ENCODE measurements at places on chromosomes 1 and 21.

DNA sequence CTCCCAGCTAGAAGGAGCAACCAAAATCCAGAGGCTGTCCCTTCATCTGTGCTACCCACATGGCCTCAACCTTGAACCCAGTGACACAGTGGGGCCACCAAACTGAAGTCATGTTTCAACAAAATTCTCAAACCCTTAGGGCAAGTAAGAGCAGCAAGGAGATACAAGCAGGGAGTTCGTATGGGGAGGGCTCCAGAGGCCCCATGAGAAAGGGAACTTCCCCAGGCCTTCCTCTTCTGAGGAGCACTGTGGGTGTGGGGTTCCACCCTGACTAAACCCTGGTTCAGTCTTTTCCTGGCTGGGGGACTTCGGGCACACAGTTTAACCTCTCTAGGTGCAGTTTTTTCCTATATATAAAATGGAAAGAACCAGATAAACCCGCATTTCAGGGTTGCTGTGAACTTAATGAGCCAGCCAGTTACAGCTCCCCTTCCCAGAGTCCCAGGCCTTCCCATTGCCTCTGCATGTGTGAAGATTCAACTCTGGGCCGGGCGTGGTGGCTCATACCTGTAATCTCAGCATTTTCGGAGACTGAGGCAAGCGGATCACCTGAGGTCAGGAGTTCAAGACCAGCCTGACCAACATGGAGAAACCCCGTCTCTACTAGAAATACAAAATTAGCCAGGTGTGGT, 8.0 kb upstream of the THEMIS2 start:
- no peak for DNase-seq

GRCh38 chr21:33688353-33688752, 46.1 kb downstream of the ITSN1 start:
- no peak for DNase-seq

- no peak for DNase-seq
Observed at GRCh38 chr1:219790834-219791615, 137.3 kb downstream of the SLC30A10 start.

DNA sequence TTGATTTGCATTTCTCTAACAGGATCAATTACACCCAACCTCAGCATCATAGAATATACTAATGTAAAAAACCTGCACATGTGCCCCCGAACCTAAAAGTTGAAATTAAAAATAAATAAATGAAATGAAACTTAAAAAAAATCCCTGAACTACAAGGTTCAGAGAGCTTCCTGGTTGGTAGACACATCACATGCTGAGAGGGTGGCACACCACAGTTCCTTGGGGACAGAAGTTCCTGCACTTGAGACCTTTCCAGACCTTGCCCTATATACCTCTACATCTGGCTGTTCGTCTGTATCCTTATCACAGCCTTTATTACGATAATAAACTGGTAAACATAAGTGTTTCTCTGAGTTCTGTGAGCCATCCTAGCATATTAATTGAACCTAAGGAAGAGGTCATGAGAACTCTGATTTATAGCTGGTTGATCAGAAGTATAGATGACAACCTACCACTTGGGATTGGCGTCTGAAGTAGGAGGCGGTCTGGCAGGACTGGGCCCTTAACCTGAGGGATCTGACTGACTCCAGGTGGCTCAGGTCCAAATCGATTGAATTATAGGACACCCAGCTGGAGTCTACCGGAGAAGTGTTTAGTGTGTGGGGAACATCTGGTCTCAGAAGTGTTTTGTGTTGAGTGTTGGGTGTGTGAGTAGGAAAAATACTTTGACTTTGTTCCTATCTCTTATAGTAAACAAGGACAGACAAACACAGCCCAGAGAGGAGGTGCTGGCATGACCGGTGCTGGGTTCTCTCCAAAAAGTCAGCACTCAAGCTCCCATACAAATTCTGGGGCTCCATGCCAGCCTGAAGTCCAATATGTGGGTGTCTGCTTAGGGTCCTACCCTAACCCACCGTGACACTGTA, 19.0 kb downstream of the C1orf115 start:
- DNase-seq = no peak

- no peak for DNase-seq
Observed at GRCh38 chr1:154407198-154408091, 2.3 kb downstream of the IL6R start.

GRCh38 chr1:23837908-23838307, 12.7 kb upstream of the HMGCL start:
- no peak for DNase-seq

DNA sequence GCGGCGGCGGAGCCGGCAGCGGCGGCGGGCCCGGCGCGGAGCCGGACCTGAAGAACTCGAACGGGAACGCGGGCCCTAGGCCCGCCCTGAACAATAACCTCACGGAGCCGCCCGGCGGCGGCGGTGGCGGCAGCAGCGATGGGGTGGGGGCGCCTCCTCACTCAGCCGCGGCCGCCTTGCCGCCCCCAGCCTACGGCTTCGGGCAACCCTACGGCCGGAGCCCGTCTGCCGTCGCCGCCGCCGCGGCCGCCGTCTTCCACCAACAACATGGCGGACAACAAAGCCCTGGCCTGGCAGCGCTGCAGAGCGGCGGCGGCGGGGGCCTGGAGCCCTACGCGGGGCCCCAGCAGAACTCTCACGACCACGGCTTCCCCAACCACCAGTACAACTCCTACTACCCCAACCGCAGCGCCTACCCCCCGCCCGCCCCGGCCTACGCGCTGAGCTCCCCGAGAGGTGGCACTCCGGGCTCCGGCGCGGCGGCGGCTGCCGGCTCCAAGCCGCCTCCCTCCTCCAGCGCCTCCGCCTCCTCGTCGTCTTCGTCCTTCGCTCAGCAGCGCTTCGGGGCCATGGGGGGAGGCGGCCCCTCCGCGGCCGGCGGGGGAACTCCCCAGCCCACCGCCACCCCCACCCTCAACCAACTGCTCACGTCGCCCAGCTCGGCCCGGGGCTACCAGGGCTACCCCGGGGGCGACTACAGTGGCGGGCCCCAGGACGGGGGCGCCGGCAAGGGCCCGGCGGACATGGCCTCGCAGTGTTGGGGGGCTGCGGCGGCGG, 1.0 kb downstream of the ARID1A start:
- DNase-seq = peak; percentile 78

- DNase-seq = no peak
Observed at GRCh38 chr21:26776310-26777021, 68.7 kb downstream of the ADAMTS1 start.

- DNase-seq = no peak
Observed at GRCh38 chr1:212721388-212722247, 22.0 kb upstream of the BATF3 start.

- no peak for DNase-seq
Observed at GRCh38 chr1:180675586-180675985, 43.8 kb downstream of the XPR1 start.

DNA sequence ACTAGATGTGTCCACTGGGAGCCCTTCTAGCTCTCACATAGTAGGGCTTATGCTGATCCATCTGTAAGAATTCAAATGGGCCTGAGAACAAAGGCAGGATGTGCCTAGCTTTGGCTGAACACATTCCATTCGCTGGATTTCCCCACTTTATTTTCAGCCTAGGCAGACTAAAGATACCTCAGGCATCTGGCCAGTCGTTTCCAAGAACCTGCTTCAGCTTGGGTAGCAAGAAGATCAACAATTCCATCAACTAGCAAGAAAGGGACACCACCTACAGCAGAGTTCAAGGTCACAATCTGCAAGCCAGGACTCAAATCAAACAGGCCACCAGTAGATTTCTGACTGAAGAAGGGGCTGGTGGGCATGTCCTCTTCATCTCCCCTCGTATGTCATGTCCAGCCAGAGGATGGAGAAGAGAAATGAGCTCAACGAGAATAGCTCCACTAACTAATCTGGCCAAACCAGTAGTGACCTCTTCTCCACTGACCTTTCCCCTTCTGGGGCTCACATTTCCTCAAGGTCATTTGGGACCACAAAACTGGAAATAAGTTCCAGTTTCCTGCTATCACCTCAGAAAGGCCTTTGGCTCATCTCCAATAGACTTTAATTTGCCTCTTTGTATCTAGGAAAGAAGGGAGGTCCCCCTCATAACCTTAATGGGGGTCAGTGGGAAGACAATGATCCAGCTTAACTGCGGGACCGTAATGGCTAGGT, 14.2 kb downstream of the TXNIP start:
- DNase-seq = no peak

DNA sequence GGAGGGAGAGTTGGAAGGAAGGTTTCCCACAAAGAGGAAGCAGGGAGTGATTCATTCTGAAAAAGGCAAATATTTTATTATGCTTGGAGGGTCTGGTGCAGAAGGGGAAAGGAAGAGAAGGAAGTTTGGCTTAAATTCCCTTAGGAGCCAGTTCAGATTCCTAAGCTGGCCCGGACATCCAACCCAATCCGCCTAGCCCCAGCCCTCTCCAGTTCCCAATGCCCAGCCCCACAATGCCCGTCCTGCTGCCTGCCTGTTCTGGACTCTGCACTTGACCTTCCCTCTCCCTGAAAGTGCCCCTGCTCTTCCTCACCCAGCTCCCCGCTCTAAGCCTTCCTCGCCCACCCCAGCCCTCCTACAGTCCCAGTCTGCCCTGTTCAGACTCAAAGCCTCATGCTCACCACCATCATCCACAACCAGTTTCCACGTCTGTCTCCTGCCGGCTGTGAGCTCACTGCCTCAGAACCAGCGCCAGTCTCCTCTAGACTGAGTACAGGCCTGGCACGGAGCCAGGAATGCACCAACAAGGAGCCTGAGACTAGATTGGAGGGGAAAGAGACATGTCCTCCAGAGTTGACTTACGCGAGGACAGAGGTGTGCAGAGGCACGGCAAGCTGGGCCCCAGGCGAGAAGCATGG, 18.9 kb downstream of the CAPN2 start:
- DNase-seq = no peak

DNA sequence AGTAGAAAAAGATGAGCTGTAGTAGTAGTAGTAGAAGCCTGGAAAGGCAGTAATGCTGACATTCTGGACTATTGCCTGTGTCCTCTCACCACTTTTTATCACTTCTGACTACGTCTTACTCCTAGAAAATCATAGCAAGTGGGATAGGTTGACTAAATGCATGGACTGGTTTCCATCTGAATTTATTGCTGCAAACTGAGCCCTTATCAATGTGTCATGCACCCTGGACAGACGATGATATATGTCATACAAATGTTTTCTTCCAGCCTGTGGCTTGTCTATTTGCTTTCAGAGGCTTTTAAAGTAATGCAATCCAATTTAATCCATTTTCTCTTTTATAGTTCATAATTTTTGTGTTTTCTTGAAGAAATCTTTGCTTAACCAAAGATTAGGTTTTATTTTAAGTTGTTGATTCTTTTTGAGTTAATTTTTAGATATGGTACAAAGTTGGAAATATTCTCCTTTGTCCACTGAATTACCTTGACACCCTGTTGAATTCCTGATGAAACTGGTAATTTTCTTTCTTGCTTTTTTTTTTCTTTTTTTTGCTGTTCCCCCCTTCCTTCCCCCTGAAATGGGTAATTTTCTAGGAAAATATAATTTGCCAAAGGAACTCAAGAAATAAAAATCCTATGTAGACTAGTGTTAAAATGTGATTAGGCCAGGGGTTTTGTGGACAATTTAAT, 47.1 kb downstream of the PHACTR4 start:
- no peak for DNase-seq

DNA sequence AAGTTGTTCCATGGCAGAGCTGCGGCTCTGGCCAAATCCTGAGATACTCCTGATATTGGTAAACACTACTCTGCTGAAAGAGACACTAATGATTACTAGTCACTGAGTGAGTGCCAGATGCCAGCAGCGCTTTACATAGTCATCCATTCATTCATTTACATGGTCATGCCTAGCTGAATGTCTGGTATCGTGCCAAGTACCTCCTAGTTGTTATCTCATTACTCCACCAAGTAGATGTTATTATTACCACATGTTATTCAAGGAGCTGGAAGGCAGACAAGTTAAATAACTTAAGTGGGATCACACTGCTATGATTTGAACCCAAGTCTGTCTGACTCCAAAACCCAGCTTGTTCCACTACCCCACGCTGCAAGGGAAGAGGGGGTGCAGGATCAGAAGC, 4.7 kb downstream of the OLFML2B start:
- no peak for DNase-seq

DNA sequence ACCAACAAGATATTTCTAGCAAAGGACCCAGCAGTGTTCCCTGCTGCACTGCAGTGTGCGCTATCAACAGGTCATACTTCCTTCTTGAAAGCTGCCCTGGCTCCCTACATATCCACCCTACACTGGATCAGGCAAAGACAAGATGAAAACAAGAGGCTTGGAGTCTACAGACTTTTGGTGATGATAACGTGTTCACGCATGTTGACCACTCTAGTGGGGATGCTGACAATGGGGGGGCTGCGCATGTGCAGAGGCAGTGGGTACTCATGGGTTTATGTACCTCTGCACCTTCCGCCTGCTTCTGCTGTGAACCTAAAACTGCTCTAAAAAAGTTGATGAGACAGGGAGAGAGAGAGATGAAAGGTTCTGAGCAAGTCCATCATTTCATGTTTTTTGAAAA, 5.5 kb downstream of the ENO1 start:
- no peak for DNase-seq

- no peak for DNase-seq
Observed at GRCh38 chr1:184567009-184567408, 180.2 kb downstream of the C1orf21 start.

Data from cardiac septum (tissue), 1 donor.